ENCODE measurements at places on chromosomes 1 and 21.
A peak's percentile ranks its signal among the peaks of the same experiment; 100 is the strongest.

- DNase-seq = no peak
Measured at GRCh38 chr1:17603091-17603841, 63.8 kb downstream of the ARHGEF10L start.

DNA sequence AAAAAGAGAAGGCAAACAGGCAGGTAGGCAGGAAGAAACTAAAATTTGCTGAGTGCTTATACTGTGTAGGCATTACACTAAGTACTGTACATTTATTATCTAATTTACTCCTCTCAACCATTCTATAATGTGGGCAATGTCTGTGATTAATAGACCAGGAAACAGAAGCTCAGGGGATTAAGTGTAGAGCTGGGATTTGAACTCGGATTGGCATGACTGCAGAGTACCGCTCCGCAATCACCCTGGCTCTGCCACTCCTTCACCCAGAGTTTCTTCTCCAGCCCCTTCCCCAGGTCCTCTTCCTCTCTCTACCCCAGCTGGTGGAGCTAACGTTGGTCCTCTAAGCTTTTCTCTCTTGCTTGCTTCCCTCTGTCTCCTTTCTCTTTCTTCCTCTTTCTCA lies 11.5 kb upstream of the S100A2 start:
- DNase-seq = no peak

DNA sequence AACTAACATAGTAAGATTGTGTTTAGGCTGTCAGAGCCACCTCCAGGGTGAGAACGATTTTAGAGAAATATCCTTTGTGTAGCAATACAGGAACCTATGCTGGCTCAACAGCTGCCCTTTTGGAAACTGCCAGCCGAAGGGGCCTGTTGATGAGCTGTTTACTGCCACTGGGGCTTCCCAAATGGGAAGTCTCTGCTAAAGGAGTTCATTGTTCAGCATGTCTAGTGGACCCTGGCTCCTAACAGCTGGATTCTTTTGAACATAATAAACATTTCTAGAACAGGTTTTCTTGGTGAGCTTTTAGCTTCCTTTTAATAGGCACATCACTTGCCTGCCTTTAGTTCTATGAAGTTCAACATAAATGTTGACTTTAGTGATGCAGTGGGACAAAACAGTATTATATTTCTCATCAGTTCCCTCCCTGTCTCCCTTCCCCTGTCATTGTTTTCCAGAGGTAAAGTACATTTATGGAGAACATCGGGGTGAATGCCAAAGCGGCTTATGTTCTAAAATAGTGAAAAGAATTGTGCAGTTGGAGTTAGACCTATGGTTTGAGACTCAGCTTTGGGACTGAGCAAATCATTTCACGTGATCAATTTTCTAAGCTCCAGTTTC lies 57.4 kb downstream of the UCK2 start:
- DNase-seq = no peak

DNA sequence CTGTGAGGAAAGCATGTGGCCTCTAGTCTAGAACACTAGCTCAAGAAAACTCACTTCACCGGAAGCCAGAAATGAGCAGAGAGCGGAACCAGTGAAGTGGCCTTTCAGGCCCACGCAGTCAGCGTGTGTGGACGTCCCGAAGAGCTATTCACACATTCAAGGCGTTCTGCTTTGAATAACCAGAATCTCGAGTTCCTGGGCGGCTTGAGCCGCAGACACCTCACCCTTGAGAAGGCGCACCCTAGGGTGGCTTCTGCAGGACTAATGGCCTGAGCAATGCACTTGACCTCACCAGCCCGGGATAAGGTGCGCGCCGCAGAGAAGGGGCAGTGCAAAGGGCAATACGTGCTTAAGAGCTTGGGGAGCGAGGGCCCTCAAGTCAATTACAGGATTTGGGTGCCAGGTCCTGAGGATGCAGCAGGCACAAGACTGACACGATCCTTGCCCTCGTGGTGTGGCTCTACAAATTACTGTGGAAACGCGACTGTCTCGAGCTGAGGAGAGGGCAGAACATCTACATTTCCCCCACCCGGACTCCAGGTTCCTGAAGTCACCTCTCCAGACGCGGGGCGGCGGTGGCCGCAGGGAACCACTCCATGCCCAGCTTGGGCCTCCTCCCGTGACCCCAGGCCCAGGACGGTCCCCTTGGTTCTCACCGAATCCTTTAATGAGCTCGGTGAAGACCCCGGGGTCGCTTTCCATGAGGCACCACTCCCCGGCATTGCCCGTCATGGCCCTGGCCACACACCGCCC lies 455 bp downstream of the UCHL5 start:
- DNase-seq = peak; percentile 4

GRCh38 chr1:7539769-7540175 lies 231.3 kb upstream of the VAMP3 start:
- DNase-seq = no peak

DNA sequence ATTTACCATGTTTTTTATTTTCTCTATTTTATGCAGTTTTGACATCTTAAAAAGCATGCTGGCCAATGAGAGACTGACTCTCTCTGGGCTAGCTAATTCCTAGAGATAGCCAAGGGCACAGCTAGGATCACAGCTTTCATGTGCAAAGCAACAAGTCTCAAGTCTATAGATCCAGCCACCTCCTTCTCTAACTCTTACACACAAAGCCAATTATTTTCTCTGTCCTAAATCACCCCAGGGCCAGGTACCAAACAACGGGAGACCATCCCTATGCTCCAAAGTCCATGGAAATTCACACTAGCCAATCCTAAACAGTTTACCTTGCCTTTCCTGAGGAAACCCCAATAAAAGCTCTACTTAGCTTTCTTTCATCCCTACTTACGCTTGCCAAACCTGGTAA lies 38.0 kb downstream of the ARHGAP29 start:
- DNase-seq = no peak

DNA sequence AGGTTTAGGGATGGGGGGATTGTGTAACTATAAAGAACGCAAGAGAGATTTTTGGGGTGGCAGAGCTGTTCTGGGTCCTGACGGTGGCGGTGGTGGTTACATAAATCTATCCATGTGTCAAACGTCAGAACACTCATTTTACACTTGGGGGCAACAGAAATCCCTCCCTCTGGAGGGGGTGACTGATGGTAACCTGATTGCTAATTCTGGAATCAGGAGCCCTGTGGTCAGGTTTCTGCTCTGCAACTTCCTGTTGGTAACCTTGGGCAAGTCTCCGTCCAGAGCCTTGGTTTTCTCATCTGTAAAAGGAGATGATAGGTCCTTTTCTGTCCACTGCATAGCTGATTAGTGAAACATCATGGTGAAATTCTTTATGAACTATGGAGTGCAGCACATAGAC lies 40.9 kb downstream of the ALPL start:
- no peak for DNase-seq

GRCh38 chr21:17682924-17683323 lies 70.2 kb upstream of the BTG3 start:
- no peak for DNase-seq

DNA sequence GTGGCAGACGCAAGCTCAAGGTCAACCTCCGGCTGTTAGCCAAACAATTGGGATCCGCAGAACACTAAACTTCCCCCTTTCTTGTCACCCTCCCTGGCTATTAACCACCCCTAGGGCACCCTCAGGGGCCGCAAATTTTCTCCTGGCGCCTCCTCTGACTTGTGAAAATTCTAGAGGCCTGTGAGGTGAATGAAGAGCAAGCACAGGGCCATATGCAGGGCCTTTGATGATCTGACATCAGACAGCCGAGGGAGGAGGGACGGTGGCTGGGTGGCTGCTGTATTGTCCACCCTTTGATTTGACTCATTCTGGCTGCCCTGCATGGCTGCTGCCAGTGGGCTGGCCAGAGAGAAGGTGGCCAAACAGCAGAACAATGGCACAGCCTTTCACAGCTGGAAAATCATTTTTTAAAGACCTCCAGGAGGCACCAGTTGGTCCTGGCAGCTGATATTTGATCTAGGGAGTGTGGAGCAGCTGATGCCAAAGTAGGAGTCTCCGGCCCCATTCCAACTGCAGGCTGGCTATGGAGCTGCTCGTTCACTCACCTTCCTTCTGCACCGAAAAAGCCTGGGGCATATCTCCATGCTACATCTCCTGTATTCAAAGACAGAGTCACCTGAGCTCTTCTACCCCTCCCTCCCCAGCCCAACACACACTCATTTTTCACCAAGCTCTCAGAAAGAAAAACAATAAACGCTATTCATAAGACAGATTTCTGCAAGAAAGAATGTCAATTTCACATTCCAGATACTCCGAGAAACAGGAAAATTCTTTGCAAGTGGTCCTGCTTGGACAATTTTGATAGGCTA lies 44.9 kb upstream of the BARHL2 start:
- DNase-seq = no peak

- DNase-seq = no peak
Measured at GRCh38 chr21:31498985-31499384, 154.9 kb upstream of the TIAM1 start.

DNA sequence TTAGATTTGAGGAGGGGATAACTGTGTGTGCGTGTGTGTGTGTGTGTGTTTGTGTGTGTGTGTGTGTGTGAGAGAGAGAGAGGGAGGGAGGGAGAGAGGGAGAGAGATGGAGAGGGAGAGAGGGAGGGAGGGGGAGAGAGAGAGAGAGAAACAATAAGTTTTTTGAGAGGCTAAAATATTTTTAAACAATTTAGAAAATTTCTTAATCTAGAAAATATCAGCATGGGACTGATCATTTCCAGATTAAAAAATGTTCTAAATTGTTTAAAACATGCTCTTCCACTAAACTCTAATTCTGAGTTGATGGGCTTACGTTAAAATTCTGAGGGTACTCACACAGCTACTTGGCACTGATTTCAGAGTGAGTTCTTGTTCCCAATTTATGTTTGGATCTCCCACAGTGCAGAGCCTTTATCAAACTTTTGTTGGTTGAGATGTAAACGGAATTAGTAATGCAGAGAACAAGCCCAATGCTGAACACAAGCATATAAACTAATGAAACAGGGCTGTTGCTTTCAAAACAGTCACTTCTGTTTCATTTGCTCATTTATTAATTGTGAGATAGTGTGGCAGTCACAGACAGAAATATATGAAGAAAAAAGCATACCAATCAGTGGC lies 73.4 kb upstream of the RGS2 start:
- peak; percentile 27 for DNase-seq

DNA sequence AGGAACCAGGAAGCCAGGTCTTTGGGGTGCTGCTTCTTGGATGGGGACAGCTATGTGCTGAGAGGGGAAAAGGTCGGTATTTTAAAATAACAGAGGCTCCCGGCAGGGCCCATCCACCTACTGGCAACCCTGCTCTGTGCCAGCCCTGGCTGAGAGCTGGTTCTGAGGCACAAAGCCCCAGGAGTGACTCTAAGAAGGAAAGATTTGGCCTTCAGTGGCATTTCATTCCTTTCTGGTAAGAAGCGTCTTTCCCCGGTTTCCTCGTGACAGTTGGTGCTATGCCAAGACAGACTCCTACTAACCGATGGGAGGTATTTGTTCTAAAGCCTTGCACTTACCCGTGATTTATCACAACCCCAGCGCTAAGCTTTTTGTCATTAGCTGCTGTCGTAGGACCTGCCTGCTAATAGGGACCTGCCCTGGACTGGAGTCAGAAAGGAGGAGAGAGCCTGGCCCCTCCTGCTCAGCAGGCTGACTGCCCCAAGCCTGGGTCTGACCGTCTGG lies 123.1 kb upstream of the ADAR start:
- DNase-seq = no peak

DNA sequence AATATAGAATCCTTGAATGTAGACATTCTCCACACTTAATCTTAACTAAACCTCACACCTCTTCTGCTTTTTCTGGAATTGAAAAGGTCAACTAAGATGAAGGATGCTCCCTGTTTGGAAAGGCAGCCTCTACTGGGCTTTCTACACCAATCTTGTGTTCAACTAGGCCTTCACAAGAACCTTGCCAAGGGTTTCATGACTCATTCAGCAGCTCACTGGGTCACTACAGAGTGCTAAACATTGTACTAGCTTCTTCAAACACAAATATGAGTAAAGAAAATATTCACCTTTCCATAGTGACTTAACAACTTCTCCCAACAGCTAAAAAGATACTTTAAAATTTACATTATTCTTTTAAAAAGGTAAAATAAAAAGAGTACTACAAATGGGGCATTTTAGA lies 135.3 kb upstream of the PRMT6 start:
- no peak for DNase-seq

DNA sequence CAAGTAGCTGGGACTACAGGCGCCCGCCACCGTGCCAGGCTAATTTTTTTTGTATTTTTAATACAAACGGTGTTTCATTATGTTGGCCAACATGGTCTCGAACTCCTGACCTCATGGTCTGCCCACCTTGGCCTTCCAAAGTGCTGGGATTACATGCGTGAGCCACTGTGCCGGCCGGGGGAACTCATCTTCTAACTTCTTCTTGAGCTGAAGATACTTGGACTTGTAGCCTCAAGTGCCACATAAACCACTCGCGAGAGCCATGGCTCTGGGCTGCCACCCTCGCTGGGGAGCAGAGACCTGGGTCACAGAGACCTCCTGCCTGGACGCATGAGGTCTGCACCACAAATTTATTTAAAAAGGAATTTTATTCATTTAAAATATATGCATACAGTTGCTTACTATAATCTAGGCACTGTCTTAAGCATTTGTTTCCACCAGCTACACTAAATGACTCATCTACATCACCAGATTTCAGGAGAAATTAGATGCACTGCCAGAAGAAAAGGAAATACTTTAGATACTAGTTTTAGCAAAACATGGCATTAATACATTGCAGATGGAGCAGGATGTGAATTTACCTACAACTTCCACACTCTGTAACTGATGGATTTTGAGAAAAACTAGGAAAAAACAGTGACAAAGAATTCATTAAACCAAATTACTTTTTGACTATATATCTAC lies 29.9 kb upstream of the PUM1 start:
- DNase-seq = no peak

DNA sequence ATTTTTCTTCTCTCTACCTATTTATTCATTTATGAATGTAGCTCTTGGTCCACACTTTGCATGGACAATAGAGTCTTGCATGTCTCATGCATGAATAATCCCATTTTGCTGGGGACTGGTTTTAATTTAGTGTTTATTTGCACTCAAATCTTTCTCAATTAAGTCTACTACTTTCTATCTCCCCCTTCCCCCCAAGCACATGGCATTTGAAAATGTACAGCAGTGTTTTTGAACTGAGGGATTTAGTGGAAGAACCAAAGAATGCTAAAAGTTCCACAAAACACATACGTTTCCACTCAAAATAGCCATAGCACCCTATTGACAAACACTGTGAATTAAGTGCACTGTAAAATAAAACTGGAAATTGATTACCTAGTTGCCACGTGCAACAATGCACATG lies 119.5 kb upstream of the USH2A start:
- no peak for DNase-seq

- no peak for DNase-seq
Measured at GRCh38 chr1:179146911-179147310, 65.0 kb downstream of the TOR3A start.

DNA sequence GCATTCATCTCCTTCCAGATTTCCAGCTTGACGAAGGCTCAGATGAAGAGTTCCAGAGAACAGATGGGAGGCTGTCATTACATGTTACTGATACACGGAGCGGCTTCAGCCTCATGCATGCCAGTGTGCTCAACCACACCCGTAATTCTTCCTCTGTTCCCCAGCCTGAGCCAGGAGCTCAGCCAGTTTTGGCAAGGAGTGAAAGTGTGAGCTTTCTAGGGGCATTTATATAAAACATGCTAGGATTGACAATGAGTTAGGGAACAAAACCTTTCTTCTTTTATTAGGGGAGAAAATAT lies 290.4 kb upstream of the PLXNA2 start:
- DNase-seq = peak; percentile 29

Data from skin of body (tissue), 3 donors.